ENCODE measurements at places on chromosomes 4 and X.
A peak's percentile ranks its signal among the peaks of the same experiment; 100 is the strongest.

GRCh38 chr4:64903986-64904385 is 494.7 kb upstream of the TECRL start:
- no peak for DNase-seq

DNA sequence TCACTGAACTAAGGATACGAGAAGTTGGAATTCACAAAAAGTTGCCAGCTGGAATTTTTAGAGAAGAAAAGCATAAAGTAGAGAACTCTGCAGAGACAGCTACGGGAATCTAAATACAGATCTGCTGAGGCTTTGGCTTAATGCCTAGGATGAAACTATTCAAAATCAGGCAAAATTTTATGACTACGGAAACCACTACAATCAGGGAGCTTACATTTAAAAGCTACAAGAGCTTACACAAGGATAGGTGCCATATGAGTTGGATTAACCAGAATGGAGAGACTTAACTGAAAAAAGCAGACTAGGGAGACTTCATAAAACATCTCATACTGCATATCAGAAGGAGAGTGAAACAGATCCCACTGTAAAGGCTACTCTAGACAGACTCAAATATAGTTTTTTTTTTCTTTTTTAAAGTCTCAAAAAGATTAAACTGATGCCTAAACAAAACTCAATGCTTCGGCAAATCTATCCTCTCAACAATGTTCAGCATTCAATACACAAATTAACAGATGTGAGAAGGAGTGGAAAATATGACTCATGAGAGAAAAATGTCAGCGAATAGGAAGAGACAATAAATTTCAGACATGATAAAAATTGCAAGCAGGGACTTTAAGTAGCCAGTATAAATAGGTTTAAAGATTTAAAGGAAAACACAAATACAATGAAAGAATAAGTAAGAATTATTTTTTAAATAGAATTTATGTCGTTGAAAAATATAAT is 586.1 kb downstream of the FSTL5 start:
- peak; percentile 64 for DNase-seq

GRCh38 chr4:85788604-85789003 is 313.7 kb downstream of the ARHGAP24 start:
- no peak for DNase-seq

DNA sequence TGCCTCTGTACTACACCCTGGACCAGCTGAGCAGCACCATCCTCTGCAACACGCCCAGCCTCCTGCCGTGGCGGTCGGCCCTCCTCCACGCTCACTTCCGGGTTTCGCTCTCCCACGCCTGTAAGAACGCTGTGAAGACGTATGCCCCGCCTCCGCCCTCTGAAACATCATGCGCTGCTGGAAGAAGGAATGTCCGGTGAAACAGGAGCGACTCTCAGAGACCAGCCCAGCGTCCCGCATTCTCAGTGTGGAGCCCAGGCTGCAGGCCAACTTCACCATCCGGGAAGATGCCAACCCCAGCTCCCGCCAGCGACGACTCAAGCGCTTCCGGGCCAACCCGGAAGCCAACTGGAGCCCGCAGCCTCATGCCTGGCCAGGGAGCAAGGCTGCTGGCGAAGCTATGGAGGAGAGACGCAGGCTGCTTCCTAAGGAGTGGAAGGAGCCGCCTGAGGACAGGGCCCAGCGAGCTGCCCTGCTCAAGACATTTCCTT is 186.1 kb upstream of the SLITRK2 start:
- DNase-seq, result no peak

DNA sequence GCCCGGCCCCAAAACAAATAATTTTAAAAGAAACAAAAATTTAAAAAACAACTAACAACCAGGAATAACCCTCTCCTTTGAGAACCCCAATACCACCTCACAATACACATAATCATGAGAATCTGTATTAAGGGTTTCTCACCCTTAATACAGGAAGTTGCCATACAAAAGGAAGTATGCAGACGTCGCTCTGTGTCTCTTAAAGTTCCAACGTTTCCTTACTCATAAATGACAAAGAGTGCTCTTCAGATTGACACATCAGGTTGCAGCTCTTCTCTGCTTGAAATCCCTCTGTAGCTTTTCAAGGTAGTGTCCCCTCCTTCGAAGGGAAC is 73.9 kb upstream of the IRF2 start:
- no peak for DNase-seq

DNA sequence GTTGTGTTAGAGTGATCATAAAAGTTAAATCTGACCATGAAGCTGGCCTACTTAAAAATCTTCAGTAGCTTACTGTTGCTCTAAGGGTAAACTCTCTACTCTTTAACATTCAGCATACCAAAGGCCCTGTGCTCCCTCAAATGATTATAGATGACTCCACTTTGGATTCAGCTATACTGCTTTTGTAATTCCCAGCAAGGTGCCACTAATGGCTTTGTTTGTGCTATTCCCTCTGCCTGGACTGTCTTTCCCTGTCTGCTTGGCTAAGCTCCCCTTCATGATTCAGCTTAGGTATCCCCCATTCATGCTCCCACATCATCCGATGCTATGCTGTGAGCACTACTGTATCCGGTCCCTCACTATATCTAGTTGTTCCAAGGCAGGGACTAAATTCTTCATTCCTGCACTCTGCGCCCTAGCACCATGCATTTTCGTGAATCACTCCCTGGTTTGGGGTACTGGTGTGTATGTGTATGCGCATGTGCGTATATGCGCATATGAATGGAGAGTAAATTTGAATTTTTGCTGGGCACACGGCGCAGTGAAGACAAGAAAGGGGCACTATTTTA is 453 bp upstream of the PBDC1 start:
- DNase-seq, result no peak

DNA sequence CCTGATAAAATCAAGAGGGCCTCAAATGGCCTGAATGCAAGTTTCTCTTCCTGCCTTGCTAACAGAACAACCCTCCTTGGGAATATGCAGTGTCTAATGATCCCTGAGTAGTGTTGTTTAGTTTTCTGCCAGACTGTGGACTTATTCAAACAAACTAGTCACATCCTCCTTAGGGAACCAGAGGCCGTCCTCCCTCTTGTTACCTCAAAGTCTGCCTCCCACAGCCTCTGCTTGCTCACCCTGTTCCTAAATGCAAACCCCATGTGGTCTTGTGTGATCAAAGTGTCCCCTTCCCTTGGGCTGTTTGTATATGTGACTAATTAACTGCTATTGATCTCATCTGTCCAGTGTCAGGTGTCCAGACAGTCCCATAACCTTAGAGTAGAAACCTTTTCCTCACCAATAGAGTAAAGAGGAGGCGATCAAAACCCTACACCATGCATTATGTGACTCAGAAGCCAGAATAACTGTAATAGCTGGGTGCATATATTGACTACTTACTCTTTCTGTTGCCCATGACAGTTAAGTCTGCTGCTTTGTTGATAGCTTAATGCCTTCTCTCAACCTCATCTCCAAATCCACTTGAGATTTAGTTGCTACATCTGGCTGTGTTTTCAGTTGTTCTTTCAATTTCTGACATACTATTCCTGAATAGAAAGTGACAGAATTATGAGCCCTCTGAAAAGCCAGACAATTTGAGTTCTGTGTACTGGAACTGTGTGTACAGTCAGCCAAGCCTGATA is 473.0 kb upstream of the NWD2 start:
- DNase-seq, result no peak

DNA sequence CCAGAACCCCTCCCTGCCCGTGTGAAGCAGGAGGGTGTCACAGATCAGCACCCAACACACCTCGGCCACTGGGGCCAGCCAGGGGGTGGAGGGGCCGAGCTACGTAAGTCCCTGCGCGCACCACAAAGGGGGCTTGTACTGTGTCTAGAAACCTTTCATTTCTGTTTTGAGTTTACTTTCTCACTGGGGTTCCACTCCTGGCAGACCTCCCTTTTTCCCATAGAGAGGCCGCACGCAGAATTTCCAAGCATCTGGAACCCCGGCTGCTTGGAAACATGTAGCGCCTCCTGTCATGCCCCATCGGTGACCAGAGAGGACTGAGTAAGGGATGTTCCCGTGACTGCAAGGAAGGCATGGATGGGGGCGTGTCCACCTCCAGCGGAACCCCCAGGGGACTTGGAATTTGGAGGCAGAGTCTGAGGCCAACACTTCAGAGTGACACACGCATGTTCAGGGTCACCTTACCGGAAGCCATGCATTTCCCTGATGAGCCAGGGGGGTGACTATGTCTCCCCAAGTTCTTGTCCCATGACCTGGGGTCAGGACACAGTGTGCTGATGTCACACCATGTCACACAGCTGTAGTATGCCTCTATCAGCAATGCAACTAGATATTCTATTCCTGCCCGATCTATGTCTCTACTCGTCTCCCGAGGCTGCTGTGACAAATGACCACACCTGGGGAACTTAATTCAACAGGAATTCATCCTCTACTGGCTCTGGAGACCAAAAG is 105.3 kb downstream of the DHRSX start:
- DNase-seq, result no peak

GRCh38 chrX:152903589-152903988 is 5.7 kb downstream of the ZNF185 start:
- no peak for DNase-seq

DNA sequence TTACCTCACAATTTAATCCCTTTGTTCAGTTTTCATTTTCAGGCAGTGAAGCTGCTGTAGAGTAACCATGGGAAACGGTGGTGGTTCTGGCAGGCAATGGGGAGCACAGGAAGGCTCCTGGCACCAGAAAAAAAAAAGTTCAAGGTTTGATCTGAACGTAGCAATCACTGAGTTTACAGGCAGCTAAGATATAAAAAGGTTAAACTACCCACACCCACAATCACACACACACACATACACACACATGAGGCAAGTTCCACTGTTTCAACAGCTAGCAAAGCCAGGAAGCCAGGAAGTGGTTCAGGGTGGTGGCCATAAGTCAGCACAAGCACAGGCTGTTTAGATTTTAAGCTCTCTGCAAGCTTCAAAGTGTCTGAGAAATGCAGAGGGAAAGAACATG is at the start of gene SULT1B1:
Gene SULT1B1, minus strand, starts transcription at position 166 of the 400 bp plus-strand sequence. CDS start 5,403 bp downstream, outside the sequence.
- peak; percentile 72 for DNase-seq

- DNase-seq, result no peak
Measured at GRCh38 chr4:83108101-83108861, 6.2 kb downstream of the PLAC8 start.

DNA sequence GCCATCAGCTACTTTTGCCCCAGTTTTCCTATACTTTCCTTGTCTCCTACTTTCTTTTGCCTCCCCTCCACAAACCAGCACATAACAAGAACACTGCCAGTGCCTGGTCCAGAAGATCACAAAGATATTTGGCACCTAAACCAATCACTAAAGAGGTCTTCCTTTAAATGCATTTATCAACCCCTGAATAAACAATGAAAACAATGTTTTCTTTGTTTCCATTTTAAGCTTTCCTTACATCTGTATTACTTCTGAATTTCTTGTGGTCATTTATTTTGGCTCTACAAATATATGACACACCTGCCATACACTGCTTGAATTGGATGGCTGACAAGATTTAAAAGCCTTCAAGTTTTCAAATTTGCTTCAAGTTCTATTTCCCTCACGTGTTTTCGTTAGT is 43.9 kb downstream of the MBNL3 start:
- DNase-seq, result no peak

DNA sequence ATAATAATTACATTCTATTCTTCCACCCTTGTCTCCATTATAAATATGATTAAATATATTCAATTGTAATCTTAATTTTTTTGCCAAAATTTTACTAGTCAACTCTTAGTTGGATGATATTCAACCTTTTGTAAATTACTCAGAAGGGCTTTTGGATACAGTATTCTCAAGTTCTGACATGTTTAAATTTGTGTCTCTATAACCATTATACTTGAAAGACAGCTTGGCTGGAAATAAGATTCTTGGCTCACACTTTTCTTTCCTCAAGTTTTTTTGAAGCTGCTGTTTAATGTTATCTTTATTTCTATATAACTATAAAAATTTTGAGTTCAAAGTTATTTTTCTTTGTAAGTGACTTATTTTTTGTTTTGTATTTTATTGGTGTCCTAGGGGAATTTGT is 214.4 kb downstream of the ARAP2 start:
- DNase-seq, result no peak

- DNase-seq, result no peak
Measured at GRCh38 chrX:135489542-135489941, 30.9 kb upstream of the INTS6L start.

- no peak for DNase-seq
Measured at GRCh38 chrX:95953564-95953963, 731.1 kb upstream of the DIAPH2 start.

DNA sequence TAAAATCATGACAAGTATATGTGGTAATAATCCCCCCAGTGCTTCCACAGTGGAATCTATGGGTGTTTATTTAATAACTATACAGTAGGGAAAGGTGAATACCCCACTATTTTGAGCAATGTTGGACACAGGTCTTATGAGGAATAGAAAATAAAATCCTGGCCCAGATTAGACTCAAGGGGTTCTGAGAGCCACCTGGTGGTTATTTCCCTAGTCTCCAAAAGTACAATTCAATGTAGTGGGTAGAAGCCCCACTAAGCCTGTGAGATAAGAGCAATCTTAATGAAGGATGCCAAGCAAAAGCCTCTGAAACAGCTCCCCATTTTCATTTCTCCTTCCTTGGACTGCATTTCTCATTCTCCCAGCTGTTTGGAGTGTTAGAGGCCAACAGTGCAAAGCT is 328.2 kb upstream of the NR3C2 start:
- no peak for DNase-seq

DNA sequence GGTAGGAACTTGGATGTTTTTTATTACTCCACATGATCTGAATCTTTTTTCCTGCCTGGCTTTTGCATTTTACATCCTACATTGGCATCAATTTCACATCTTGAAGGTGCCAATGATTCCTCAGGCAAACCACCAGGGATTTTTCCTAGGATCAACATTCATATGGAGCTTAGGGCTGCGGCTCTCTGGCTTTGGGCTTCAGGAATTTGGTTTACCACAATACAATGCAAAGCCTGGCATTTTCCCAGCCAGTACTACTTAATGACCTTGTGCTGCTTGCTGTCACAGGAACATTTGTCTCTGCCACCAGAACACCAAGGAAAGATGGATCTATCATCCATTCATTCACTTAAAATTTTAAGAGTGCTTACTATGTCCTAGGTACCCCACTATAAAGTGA is 180.7 kb downstream of the PDGFC start:
- no peak for DNase-seq

DNA sequence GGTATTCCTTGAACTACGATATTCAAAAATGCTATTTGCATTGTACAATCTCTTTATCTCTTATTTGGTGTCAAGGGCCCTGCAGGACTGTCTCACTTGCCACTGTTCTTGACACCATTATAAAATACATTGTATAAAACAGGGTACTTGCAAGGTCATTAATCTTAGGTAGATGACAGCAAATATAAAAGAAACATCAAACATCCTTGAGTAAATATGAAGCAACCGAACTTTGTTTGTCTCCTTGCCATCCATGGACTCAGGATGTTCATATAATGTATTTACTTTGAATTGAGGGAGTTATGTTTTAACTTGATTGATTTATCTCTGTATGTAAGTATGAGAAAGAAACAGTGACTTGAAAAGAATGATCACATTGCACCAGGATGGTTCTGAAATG is 87.3 kb downstream of the UGT2B4 start:
- no peak for DNase-seq

- peak; percentile 52 for DNase-seq
Measured at GRCh38 chr4:90328558-90328957, 201.4 kb downstream of the CCSER1 start.

DNA sequence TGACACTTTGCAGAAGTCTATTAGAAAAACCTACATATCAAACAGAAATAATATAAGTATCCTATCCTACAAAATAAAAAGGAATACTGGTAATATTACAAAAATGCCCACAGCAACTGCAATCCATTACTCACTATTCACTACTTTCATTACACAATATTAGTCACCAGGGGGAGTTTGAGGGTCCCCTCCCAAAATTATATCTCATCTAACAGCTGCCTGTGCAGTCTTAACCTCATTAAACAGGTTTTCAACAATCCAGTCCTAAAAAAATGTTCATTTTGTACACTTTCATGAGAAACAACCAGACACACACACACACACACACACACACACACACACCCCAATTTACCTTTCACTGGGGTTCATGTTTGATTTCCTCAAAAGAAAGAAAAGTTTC is 2.9 kb downstream of the CLOCK start:
- DNase-seq, result no peak

All from fibroblast of the conjunctiva (primary cell).